Sigmoid colon (tissue), 7 donors: ENCODE measurements at places on chromosomes 5 and 9.
A peak's percentile ranks its signal among the peaks of the same experiment; 100 is the strongest.

DNA sequence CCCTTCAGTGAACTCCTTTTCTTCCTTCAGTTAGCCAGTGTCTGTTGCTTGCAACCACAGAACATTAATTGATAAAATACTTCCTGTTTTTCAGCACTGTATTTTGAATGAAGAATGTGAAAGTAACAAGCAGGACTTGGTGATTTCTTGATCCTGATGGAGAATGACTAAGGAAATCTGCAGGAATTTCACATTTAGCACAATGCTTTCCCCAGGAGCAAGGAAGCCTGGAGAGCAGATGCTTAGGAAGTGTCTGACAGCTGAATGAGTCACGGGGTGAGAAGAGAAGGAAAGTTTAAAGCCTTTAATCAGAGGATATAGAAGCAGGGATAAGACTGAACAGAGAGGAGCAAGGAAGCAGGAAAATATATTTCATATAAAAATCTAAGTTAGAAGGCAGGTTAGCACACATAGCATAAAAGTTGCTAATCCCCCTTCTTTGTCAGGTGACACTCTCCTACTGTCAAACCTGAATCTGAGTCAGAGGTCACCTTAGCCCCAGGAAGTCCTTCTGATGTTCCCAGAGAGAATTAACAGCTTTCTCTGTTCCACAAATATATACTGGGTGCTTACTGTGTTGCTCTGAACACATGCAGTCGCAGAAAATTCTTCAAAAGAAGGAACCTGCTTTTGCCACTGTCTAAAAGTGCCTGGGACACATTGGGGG, 59.7 kb downstream of the GNA14 start:
- no peak for DNase-seq

- DNase-seq, result peak; percentile 80
Measured at GRCh38 chr5:137753691-137754187, 424 bp downstream of the HNRNPA0 start.

DNA sequence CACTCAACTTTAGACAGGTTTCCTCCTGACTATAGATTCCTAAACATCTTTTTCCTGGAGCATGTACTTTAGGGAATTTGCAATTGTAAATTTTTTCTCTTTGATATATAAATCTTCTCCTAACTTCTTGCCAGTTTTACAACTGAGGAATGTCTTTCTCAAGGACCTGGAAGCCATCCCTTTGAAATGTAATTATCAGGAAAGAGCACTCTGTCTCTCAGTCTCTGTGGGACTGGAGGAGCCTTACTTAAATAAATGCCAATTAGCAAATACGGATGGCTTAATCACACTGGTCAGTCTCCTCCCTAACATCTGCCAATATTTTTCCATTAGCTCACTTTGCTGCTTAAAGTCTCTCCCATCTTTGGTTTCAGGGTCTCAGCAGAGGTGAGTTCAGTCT, 344.3 kb upstream of the ARRDC3 start:
- DNase-seq, result no peak

DNA sequence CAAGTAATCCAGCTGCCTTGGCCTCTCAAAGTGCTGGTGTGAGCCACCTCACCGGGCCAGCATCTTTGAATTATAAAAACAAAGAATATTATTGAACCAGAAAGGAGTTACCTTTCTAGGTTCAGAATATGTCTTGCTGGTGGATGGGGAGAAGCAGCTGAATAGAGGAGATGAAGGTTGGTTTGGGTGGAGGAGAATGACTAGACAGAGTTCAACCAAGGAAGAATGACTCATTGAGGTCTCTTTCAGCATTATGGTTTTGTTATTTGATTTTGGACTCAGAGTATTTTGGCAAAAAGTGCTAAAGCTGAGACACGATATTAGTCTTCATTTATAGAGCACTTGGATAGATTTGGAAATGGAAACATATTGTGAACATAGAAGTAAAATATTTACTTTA, 75.2 kb upstream of the MPDZ start:
- no peak for DNase-seq

GRCh38 chr9:89360465-89360864, 42.2 kb downstream of the SECISBP2 start:
- peak; percentile 42 for DNase-seq

DNA sequence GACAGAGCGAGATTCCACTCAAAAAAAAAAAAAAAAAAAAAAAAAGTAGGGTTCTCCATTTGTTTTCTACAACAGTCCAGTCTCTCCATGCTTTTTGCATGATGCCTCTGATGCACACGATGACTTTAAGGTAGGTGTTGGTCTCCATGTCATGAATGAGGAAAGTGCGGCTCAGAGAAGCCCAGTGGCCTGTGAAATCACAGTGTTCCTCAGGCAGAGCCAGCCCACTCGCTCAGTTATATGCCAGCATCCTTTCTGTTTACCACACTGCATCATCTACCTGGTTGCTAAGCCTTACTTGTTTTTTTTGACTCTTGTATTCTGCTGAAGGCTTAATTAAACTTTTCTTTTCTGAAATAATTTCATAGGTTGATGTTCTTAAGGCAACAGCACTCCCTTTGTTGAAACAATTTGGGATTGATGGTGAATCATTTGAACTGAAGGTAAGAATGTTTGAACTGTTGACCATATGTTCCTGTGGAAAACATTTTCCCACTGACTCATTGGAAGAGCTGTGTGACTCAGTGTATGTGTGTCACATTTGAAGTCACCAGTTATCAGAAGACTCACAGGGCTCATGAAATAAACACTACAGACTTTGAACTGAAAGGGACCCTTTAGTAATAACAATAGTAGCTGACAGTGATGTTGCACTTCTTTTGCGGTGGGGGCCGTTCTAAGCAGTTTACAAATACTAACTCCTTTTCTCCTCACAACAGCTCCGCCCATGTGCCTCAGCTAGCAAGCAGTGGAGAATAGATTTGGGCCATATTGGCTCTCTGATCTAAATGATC, 40.2 kb downstream of the RCL1 start:
- DNase-seq, result no peak

DNA sequence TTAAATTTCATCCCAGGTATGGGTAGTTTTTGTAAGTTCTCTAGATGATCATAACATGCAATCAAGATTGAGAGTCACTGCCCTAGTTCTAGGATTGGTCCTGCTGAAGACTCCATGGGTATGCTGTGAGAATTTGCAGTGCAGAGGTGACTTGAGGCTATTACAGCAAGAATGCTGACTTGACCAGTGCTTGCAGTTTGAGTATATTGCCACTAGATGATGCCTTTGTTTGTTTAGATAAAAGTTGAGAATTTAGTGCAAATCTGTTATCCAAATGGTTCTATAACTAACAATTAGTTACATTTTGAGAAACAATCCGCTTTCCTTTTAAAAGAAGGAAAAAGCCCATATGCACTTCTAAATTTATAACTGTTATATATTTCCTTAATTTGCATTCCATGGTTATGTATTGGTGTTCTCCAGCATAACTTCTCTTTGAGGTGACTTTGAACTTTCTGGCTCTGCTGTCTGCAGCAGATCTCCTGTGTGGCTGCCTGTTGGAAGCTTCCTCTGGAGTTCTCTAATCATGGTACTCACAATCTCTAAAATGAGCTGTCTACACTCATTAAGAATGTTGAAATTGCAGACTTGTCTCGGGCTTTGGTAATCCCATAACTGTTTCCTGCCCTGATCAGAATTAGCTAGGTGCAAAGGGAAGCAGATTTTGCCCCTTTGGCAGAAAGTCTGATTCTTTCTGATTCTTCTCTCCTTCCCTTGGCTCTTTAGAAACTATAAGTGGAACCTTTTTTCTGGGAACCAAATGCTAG, 24.9 kb downstream of the MELK start:
- no peak for DNase-seq
